Suppressor macrophage treated with lipopolysaccharide for 4 hours (primary cell): ENCODE measurements at places on chromosomes 1 and 21.

DNA sequence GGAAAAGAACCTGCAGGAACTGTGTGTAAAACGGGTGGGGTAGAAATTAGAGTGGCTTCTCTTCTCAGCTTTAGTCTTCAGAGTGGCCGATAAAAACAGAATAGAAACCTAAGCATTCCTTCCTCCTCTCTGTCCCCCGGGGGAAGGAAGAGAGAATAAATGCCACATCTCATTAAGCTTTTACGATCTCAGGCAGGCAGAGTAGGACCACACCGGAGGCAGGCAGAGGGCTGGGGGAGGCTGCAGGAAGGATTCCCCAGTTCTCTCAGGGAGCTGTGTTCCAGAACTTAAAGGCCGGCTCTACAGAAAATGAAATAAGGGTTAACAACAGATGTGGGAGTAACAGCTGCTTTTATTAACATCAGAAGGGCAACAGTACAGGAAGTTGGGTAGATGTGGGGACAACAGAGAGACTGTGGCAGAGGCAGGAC, 24.5 kb upstream of the MEF2D start:
- DNase-seq, result peak; percentile 53

DNA sequence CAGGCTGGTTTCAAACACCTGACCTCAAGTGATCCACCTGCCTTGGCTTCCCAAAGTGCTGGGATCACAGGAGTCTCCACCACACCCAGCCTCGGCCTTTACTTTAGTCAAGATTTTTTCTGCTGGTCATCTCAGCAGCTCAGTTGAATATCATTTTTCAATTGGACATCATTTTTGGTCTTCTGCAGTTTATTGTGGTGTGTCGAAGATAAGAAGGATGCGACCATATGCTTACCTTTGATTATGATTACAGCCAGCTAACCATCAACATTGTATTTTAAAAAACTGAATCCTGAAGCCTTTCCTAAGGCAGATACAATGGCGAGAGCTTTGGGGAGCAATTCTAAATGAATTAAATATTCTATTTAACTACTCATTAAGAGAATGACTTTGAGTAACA, 12.3 kb upstream of the NFIA start:
- DNase-seq, result no peak

DNA sequence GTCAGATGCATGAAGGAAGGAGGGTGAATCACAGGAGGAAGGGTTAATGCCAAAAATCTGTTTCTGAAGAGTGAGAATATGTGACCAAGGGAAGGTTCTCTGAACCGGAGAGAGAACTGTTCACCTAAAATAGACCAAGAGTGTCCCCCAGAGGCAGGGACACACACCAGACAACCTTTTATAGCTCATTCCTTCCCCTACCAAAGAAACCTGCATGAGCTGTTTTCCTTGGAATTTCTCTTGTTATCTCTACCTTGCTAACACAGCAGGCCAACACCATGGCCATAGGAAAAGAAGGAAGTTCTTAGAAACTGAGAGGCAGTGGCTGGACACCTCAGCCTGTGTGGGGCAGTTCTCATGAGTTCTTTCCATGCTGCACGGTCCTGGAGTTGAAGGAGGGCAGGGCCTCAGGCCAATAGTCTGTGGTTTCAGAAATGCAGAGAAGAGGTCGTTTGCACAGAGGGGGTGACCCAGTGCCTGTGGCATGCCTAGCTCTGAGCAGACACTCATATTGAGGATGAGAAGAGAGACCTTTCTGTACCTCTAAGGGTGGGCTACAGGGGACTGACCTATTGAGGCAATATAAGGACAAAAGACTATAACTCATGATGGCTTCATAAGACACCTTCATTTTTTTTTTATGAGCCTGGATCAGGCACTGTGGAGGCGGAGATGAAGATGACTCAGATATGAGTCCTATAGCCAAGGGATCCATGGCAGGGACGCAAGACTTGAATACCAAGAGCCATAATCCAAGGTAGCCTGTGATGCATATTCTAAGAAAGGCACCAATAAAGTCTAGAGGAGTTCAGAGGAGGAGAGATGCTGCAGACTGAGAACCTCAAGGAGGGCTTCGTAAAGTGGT, 39.4 kb downstream of the IGFN1 start:
- no peak for DNase-seq

DNA sequence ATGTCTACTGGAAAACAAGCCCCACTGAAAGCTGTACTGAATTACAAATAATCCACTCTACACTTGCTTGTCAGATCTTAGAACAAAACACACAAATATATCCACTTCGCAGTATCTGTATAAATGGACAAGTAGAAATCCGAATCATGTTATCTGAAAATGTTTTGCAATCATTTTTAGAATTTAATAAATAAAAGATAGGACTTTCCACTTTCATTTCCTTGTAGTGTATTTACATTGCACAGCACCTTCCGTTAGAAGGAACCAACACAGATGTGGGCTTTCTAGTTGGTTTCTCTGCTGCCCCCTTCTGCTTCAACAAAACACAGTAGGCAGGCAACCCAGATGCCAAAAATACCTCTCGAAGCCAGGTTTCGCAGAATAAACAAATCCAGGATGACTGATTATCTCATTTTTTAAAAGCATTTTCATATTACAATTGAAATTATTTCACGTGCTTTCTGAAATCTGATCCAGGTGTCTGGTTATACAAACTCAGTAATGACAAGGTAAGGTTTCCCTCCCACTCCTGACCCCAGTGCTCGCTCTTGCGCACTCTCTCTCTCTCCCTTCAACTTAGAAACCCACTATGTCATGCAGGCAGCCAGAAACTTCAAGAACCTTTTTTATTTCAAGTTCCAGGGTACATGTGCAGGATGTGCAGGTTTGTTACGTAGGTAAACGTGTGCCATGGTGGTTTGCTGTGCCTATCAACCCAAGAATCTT, 389.9 kb downstream of the SMYD3 start:
- DNase-seq, result peak; percentile 37

GRCh38 chr1:53255031-53255430, 16.7 kb upstream of the MAGOH start:
- DNase-seq, result no peak

DNA sequence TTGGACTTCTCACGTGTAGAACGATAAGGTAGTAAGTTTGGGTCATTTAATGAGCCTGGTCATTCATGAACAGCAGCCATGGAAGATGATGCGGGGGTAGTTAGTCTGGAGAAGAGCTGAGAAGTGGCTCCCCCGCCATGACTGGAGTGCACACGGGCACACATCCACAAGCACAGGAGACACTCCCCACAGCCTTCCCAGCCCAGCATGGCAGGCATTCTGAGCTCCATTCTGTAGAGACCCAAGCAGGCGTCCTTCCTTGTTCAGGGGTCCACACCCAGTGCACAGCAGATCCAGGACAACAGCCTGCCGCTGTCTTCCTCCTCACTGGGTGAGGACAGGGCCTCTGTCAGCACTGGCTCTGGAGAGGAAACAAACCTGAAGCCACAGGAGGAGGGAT, 57.0 kb downstream of the SCCPDH start:
- no peak for DNase-seq

- peak; percentile 80 for DNase-seq
Measured at GRCh38 chr1:168084396-168085231, 52.1 kb downstream of the GPR161 start.

- DNase-seq, result peak; percentile 77
Measured at GRCh38 chr1:159881622-159882526, 18.1 kb downstream of the CFAP45 start.

DNA sequence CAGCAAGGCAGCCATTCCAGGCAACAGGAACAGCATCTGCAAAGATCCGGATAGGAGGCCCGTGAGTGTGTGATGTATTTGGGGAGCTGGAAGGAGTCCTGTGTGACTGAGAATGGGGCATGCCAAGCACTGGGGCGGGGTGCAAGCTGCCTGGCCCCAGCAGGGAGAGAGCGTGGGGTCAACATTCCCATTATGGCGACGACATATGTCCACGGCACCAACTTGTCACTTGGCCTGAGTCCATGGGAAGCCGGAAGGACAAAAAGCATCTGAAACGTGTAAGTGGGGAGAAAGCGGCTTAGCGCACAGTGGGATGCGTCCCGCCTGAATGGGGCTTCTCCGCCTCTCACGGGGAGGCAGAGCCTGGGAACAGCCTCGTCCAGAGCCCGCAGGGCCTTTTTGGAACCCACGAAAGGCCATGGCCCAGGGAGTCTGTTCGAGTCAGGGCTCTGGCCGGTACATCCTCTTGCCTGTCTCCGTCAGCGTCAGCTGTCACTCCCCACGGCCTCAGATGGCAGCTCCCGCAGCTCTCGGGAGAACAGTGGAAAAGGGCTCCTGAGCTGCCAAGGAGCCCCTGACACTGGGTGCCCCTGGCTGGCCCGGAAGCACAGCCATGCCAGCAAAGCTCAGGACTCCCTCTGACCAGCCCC, 12.4 kb downstream of the EPHB2 start:
- DNase-seq, result no peak

- DNase-seq, result no peak
Measured at GRCh38 chr1:64624218-64624713, 120.6 kb upstream of the RAVER2 start.

DNA sequence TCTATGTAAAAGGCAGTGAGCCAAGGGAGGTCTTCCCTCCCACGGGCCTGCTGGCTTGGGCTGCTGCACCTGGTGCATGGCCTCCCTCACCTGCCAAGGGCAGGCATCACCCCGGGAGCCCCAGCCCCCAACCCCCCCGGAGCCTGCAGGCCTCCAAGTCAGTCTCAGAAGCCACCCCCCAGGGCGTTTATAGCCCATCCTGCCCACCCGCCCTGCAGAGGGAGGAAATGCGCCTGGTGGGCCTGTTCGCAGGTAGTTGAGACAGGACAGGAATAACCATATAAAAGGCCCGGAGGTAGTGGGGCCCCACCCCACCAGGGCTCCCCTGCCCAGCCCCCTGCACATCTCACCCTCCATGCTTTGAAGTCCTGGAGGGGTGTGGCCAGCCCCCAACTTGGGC, 18.2 kb upstream of the ARF1 start:
- DNase-seq, result no peak

- DNase-seq, result no peak
Measured at GRCh38 chr1:92324784-92325183, 25.9 kb downstream of the RPAP2 start.

- peak; percentile 89 for DNase-seq
Measured at GRCh38 chr1:27568300-27569087, 35.5 kb downstream of the AHDC1 start.

- DNase-seq, result no peak
Measured at GRCh38 chr1:198151688-198152087, 5.1 kb upstream of the NEK7 start.

DNA sequence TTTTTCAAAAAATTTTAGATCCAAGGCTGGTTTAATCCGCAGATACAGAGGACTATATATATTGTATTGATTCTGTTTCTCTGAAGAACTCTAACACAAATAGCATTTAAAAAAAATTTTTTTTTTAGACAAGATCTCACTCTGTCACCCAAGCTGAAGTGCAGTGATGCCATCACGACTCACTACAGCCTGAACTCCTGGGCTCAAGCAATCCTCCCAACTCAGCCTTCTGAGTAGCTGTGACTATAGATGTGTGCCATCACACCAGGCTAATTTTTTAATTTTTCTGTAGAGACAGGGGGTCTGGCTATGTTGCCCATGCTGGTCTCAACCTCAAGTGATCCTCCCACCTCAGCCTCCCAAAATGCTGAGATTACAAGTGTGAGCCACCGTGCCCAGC, 3.0 kb downstream of the ANKRD45 start:
- DNase-seq, result peak; percentile 3

- no peak for DNase-seq
Measured at GRCh38 chr21:35321322-35322200, 272.5 kb upstream of the RUNX1 start.

DNA sequence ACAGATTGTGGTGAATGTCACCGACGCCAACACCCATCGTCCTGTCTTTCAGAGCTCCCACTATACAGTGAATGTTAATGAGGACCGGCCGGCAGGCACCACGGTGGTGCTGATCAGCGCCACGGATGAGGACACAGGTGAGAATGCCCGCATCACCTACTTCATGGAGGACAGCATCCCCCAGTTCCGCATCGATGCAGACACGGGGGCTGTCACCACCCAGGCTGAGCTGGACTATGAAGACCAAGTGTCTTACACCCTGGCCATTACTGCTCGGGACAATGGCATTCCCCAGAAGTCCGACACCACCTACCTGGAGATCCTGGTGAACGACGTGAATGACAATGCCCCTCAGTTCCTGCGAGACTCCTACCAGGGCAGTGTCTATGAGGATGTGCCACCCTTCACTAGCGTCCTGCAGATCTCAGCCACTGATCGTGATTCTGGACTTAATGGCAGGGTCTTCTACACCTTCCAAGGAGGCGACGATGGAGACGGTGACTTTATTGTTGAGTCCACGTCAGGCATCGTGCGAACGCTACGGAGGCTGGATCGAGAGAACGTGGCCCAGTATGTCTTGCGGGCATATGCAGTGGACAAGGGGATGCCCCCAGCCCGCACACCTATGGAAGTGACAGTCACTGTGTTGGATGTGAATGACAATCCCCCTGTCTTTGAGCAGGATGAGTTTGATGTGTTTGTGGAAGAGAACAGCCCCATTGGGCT, 3.0 kb downstream of the CELSR2 start:
- DNase-seq, result no peak

DNA sequence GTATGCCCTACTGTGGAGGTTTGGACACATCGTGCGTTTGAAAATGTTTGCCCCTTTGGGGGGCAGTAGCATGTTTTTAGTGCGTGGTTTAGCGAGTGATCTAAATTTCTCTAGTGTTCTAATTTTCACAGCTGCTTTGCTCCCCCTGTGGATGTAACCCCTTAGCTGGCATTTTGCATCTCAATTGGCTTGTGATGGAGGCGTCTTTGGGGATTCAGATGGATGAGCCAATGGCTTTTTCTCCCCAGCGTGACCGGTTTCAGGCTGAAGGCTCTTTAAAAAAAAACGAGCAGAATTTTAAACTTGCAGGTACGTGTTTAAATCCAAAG, 836 bp downstream of the CDC7 start:
- DNase-seq, result no peak

GRCh38 chr1:227416156-227416830, 98.0 kb upstream of the CDC42BPA start:
- no peak for DNase-seq

DNA sequence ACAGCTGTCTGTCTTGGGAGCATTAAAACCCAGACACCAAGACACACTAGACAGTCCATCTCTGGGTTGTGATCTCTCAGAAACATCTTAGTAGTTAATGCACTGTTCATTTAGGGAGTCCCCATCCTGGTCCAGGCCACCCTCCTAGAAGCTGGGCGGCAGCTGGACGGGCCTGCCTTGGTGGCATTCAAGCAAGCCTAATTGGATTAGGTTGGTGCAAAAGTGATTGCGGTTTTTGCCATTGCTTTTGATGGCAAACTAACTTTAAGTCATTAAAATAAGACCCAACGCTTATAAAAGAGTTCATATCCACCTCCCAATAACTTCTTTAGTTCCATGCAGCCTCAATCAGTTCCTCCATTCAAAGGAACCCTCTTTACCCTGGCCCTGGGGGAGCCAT, 21.7 kb downstream of the ATP5PO start:
- DNase-seq, result no peak

DNA sequence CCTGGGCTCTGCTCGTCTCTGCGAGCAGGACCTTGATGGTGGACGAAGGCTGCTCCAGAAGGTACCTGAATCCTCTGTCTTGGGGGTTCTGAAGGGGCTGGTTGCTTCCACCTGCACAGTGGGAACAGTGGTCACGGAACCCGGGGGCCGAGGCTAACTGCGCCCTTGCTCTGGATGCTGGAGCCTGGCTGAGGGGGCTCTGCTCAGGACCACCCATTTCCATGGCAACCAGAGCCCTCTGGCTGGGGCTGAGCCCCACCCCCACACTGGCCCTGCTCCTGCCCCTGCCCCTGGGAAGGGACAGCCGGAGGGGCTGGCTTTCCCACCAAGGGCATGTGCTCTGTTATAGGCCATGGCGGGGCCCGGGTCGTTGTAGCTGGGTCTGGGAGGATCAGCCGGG, 462.3 kb downstream of the PTPRU start:
- no peak for DNase-seq
